ENCODE measurements at places on chromosomes 11 and 22.

- DNase-seq = no peak
These were observed 4.8 kb upstream of the IGF2 start for GRCh38 chr11:2143799-2144543.

GRCh38 chr11:10455637-10456487 is 798 bp downstream of the AMPD3 start:
- DNase-seq = peak; percentile 68

DNA sequence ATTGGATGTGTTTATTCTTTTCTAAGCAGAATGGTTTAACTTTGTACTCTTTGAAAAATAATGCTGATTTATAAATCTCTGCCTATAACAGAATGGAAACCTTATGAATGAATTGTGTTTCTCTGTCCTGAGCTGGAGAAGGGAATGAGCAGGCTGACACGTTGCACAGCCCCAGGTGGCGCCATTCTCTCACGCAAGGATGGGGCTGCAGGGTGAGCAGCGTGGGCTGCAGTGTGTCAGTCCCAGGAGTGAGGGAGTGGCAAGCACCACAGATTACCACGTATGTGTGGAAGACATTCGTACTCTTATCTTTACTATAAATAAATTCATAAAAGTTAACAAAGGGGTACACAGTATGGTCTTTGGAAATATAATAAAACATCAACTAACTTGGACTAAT is 33.4 kb downstream of the FDX1 start:
- no peak for DNase-seq

DNA sequence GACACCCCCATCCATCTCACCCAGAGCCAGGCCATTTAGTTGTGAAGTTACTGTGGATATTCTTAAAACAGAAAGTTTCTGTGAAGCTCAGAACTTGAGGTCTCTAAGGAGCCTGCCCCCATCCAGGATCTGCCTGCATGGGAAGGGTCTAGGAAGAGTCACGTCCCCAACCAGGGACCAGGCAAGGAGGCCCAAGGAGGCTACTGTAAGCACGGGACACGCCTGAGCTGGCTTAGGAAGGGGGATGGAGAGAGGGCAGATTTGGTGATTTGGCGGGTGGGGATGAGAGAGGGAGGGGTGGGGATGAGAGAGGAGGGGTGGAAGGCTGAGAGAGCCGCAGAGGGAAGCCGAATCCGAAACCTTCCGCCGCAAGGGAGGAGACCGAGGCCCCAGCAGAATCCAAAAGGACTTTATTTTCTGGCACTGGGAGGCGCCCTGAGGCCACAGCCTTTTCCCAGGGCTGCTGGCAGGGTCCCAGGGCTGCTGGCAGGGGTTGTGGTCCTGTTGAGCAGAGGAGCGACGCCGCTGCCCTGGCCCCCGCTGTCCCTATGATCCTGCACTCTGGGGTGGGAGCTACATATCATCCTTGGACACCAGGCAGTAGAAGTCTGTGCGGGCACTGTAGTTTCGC is 9.4 kb downstream of the SIGIRR start:
- DNase-seq = no peak

DNA sequence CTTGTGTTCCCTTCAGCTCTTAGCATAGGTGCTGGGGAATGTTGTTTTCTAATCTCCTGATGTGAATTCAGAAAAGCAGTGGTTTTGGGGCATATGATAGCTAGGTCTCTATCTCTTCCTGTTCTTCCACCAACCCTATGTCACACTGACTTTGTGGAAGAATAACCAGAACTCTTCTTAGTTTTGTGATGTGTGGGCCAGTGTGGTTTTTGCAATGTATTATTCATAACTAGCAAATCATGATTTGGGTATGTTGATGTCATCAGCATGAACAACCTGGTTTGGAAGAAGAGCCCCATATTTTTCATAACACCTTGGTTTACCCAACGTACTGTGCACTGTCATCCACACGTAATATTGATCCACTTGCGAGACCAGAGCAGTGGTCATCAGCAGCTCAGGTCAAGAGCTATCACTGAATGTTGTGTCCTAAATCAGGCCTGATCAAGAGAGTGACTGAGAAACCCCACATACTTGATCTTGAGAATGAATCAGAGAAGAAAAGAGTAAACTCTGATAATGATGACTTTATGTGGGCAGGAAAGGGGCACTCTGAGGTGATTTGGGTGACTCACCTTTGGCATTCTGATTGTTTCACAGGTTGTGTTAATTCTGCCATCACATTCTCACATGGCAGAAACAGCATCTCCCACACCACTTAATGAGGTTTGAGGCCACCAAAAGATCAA is 19.4 kb upstream of the MS4A6E start:
- DNase-seq = no peak

DNA sequence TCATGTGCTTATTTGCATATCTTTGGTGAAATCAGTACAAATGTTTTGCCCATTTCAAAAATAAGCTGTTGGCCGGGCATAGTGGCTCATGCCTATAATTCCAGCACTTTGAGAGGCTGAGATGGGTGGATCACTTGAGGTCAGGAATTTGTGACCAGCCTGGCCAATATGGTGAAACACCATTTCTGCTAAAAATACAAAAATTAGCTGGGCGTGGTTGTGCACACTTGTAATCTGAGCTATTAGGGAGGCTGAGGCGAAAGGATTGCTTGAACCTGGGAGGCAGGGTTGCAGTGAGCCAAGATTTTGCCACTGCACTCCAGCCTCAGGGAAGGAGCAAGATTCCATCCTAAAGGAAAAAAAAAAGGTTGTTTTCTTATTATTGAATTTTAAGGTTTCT is 136.0 kb downstream of the SWAP70 start:
- DNase-seq = no peak

GRCh38 chr11:40227730-40228129 is 1231.7 kb downstream of the LRRC4C start:
- no peak for DNase-seq

DNA sequence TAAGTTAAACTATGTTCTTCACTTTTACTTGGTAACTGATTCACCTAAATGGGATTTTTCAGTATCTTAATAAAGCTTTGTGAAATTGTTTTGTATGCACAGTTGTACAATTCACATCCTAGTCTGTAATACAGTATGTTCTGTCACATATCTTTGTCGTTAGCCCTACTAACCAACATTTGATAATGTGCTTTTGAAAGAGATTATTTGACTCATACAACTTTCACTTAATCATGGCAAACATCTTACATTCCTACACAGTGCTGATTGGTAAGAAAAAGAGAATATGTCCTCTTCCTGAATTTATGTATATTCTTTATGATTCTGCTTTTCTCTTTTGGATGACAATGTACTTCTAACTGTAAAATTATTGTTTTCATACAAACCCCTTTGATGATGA is 234.5 kb downstream of the METTL15 start:
- DNase-seq = no peak

- DNase-seq = no peak
These were observed 54.8 kb downstream of the NAT10 start for GRCh38 chr11:34160049-34160721.

- DNase-seq = no peak
These were observed 88.9 kb downstream of the KCNQ1 start for GRCh38 chr11:2533587-2534133.

DNA sequence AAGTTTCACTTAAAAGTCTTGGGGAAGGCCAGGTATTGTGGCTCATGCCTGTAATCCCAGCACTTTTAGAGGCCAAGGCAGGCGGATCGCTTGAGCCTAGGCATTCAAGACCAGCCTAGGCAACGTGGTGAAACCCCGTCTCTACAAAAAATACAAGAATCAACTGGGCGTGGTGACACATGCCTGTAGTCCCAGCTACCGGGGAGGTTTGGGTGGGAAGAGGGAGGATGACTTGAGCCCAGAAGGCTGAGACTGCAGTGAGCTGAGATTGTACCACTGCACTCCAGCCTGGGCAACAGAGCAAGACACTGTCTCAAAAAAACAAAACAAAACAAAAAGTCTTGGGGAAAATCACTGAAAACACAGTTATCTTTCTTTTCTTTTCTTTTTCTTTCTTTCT is 15.4 kb upstream of the XBP1 start:
- no peak for DNase-seq

DNA sequence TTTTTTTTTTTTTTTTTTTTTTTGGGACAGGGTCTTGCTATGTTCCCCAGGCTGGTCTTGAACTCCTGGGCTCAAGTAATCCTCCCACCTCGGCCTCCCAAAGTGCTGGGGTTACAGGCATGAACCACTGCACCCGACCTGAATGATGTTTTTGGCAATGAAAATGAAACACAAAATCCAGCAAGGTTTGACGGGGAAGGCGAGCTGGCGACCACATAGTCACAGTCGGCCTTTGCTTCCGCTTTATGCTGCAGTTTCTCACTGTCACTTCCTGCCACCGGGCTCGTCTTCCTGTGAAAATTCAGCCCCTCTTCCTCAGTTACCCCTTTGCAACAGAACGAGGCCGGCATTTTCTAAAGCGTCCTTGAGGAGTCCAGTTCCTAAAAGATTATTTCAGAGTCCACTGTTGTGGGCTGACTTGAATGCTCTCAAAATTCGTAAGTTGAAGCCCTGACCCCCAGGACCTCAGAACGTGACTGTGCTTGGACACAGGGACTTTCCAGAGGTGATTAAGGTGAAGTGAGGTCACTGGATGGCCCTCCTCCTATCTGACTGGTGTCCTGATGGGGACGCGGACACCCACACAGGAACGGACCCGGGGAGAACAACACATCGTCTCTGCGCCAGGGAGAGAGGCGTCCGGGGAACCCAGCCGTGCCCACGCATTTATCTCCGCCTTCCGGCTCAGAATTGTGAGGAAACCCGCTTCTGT is 2.9 kb upstream of the BID start:
- DNase-seq = peak; percentile 66

DNA sequence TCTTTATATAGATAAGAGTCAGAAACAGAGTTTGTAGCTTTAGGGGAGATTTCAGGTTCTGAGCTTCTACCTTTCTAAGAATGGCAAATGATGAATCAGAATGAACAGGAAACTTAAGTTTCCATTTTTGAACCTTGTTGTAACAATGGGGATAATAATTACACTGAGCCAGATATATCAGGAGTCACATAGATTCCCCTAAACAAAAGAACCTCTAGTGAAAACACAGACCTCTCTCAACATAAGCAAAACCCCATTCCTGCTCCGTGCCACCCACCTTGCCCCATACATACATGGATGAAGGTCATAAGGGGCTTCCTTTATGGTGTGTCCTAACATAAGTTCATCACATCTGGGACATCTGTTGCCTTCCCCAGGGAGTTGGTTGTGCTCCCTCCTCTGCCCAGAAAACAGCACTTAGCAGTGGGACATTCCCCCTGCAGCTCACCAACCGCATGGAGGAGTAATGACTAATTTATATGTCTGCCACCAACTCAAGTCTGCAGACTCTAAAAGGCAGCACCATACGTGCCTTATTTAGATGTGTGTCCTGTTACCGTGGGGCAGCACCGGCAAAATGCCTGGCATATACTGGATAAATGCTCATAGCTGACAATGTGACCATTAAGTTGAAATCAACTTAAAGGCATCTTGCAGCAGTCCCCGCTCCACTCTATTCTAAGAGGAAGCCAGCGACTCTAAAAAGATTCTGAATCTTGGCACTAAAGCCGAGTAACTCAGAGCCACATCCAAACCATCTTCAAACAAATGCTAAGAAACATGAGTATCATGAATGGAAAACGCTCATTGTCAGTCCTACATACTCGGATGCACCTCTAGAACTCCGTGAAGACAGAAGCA is 8.0 kb downstream of the JAML start:
- peak; percentile 57 for DNase-seq

- DNase-seq = no peak
These were observed 497.1 kb downstream of the BRD1 start for GRCh38 chr22:49330421-49331222.

- no peak for DNase-seq
These were observed 45.1 kb downstream of the AHNAK start for GRCh38 chr11:62501432-62501891.

DNA sequence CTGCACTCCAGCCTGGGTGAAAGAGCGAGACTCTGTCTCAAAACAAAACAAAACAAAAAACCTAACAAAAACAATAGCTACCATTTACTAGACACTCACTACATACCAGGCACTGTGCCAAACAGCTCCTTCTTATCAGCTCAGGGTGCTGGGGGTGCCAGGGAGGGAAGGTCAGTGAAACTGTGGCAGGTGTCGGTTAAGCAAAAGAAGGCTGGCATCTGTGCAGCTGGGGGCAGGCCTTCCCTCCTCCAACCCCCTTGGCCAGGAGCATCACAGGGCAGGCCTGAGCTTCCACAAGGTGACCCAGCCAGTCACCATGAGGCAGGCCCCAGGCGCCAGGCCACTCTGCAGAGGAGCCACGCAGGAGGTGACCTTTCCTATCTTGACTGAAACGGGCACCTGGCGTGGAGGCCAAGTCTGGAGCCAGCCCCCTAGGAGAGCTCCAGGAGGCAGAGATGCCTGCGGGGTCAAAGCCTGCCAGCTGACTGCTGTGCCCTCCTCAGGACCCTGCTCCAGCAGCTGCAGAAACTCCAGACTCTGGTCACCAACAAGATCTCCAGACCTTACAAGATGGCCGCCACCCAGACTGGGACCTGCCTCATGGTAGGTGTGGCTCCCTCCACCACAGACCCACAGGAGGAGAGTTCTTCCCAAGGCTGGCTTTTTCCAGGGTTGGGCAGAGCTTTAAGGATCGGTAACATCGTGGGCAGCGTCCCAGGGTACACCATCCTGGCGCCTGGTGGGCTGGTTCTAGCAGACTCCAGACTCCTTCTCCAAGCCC is 31.3 kb upstream of the DGKZ start:
- DNase-seq = no peak

- peak; percentile 48 for DNase-seq
These were observed at the start of gene GP1BB for GRCh38 chr22:19723232-19723982. TSS of gene GP1BB (plus strand) at chr22:19723539. CDS start at chr22:19723570, 31 bp downstream.

- no peak for DNase-seq
These were observed 186.2 kb downstream of the SPON1 start for GRCh38 chr11:14148653-14149273.

DNA sequence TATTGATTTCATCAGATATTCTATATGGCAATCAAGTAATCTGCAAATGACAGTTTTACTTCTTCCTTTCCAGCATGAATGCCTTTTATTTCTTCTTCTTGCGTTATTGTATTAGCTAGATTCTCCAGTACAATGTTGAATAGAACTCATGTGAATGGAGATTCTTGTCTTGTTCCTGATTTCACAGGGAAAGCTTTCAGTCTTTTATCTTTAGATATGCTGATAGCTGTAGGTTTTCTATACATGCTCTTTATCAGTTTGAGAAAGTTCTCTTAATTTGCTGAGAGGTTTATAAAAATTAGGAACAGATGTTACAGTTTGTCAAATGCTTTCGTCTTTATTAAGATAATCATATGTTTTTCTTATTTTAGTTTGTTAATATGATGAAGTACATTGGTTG is 347.2 kb downstream of the NTM start:
- no peak for DNase-seq

DNA sequence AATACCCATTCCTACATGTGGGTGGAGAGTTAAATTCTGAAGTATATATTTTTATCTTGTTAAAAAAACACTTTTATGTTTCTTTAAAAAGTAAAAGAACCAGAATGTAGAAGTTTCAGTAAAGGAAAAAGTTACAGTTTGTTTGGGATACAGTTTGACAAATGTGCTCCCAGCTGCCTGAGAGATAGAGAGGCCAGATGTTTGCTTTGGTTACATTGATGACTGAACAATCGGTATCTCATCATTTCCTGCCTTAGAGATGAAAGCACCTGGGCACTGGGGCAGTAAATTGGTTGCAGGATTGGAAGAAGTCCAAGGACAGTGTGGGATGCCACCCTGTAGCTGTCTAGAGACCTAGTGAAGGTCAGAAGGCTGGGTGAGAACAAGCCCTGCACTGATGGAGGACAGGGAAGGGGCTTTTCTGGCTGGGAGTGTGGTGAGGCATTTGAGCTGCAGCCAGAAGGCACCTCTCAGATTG is 16.6 kb downstream of the MED15 start:
- DNase-seq = no peak

All from activated CD4-positive, CD25-positive, alpha-beta regulatory T cell treated with anti-CD3 and anti-CD28 coated beads, Interleukin-2, amount 50 U/mL, for 72 hours (primary cell).